ENCODE measurements at places on chromosomes 7 and 10.

GRCh38 chr10:74058658-74059057 is 60.7 kb downstream of the VCL start:
- DNase-seq, result peak; percentile 55

DNA sequence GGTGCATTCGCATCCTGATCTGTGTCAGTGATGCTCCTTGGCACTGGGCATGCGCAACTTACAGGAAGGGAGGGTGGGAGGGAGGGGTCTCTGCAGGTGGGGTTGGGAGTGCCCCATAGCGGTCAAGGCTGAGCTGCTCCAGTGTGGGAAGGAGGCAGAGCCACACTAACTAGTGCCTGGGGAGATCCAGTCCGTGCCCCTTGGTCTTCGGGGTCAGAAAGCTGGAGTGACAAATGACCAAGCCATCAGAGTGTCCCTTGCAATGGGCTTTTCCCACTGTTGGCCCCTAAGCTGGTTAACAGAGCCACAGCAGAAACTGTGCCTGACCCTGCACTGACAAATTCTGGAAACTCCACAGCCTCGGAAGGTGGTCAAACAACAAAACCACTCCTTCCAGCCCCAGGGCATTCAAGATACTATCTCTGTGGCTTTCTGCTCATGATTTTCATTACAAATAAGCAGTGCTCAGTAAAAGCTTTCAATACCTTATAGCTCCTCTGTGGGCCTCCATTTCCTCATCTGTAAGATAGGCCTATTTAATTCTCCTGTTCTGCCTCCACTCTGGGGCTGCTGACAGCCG is 138.1 kb upstream of the UNC5B start:
- no peak for DNase-seq

DNA sequence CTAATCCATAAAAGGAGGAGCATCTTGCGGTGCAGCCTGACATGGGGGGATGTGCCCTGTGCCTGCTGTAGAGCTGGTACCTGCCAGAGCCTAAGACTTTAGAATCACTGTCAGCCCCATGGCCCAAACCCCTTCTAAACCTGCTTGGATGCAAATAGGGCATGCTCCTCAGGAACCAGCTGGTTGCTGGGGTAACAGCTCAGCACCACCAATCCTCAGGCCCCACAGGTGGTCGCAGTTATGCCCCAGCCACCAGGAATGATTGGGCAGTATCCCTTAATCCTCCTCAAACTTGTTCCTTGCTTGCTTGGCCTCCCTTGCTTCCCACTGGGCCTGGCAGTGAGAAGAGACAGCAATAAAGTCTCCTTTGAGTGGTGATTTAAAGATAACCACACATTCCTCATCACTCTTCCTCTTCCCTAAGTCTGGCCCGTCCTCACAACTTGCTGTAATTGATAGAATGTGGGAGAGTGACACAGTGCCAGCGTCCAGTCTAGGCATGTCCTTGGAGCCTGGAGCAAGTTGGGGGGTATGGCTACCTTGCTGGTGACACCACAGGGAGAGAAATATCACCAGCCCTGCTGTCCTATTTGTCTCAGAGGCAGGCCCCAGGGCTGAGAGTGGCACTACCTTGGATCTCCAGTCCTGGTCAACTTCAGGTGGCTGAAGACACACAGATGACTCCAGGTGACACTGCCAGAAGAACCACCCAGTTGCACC is 43.0 kb downstream of the VSTM4 start:
- no peak for DNase-seq

- DNase-seq, result no peak
Measured at GRCh38 chr10:79137300-79137756, 68.6 kb downstream of the ZMIZ1 start.

DNA sequence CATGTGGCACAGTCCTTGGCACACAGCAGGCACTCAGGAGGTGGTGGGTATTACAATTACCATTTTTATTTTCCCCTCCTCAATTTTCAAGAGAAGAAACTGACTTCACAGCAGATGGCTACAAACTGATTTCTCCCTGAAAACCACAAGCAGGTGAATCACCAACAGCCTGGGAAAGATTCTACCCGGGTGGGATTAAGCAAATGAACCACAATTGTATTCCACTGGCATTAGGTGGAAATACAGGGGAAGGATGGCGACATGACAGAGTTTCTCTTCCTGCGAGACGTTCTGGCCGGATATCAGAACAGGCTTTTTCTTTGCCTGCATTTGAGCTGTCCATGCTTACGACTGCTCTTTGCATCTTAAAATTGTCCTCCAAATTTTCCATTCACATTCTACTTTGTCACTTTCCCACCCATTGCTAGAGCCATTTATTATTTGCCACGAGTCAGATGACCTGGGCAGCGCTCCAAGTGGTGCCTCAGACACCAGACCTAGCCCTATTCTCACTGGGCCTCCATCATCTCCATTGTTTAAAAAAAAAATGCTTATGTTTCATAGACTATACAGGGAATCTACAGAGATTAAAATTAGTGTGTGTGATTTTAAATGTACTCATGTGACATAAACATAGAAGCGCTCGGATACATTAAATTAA is 4.6 kb downstream of the DENND11 start:
- no peak for DNase-seq

GRCh38 chr7:134809616-134810015 is 30.2 kb downstream of the CALD1 start:
- no peak for DNase-seq

DNA sequence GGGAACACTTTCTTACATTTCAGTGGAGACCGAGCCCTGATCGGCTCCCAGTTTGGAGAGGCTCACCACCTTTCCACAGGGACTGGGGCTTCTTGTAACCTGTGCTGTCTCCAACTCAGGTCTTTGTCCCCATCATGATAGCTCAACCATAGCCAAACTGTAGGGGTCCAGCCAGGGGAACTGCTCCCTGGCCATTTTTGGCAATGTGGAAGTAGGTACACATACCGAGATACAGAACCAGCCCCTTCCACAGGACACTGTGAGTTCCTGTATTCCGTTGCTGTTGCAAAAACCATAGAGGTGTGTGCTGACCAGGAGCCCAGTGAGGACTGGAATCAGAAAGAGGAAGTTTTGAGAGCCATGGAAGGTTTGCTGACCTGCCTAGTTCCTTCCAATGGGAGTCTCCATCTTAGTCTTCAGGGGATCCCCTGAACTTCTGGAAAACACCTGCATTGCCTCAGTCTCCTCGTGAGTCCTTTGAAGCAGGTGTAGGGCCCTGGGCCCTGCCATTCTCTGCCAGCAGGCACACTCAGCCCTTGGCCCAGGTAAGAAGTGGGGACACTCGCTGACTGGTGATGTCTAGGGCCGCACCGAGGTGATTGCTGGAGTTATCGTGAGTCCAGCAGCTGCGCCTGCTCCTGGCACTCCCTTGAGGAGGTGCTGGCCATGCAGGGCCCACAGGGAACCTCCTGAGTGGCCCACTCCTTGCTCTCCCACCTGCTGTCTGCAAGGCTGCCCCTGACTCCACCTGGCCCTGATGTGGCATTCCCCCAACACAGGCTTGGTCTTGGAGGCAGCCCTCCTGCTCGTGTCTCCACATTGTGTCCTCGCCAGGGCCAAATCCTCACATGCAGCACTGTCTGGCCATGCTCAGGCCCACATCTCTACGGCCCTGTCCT is 11.2 kb downstream of the WDFY4 start:
- no peak for DNase-seq

DNA sequence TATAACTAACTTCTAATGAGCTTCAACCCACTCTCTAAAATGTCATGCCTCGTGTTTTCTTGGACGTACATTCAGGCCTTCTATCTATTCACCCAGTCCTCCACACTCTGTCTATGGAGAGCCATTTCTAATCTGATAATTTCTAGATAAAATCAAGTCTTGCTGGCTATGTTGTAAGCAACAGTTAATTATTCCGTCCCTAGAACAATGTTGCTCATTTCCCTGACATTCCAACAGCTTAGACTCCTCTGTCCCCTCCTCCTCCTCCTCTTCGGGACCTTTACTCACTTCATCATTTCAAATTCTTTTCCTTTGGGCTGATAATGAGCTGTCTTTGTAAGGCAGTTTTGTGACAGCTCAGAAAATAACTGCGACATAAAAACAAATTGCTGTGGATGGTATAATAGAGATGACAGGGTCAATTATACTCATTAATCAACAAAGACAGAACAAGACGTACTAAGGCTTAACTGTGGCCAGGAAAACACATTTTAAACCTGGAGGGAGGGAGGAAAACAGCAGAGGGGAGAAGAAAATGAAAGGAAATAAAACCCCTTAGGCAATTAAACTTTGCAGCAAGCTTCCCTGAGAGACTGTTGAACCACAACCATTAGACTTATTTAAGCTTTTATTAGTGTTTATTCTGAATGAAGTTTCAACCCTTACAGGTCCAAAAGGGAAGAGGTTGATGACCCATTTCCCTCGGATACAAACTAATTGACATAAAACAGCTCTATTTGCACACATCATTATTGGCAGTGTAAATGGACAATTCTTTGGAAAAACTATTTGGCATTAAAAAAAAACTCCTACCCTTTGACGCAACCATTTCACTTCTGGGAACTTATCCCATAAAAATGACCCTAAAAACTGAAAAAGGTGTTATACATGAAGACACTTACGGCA is 179.1 kb downstream of the SFMBT2 start:
- no peak for DNase-seq

DNA sequence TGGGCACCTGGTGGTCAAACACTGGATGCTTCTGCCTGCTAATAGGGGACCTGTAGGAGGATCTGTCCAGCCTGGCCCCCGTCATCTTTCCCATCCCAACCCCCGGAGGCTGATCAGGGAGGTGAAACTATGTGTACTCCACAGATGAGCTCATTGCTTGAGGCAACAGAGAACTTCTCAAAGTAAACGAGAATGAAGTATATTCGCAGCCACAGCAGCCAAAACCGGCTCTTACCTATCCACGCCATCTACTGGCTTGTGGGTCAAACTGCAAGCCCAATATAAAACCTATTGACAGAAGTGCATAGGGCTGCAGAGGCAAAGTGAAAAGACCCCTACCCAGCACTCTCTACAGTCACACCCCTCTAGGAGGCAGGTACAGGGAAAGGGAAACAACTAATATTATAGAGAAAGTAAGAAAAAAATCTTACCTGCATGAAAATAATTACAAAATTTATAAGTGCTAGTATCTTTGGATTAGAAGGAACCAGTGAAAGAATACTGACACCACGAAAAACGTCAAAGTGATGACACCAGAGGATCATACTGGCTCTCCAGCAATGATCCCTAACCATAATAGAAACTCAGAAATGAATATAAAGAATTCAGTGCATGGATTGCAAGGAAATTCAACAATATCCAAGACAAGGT is 973.5 kb downstream of the ANKRD7 start:
- no peak for DNase-seq

DNA sequence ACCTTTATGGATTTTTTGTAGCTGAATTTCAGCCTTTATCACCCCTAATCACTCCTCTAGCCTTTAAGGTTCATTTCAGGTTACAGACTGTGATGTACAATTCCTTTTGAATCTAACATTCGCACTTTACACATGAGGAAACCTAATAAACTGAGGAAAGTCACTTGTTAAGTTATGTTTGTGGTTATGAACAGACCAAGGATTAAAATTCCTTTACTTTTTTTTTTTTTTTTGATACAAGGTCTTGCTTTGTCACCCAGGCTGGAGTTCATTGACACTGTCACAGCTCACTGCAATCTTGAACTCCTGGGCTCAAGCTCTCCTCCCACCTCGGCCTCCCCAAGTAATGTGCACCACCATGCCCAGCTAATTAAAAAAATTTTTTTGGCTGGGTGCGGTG is 3.6 kb downstream of the MCU start:
- no peak for DNase-seq

DNA sequence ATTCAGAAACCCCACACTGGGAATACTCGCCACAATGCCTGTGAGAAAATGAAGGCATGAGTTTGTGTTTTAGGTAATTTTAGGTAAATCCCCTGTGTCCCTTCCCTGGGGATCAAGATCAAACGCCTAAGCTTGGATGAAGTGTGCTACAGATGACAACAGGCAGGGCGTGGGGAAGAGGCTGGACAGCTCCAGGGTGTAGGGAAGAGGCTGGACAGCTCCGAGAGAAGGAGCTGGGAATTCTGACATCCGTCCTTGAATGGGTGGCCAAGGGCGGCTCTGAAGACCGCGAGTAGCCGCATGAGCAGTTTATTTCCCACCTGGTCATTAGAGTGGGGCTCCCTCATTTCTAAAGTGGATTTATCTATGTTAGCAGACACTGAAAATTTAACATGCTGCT is 109.7 kb downstream of the RAMP3 start:
- DNase-seq, result no peak

GRCh38 chr10:13717936-13718772 is 131.4 kb downstream of the PRPF18 start:
- DNase-seq, result peak; percentile 19

DNA sequence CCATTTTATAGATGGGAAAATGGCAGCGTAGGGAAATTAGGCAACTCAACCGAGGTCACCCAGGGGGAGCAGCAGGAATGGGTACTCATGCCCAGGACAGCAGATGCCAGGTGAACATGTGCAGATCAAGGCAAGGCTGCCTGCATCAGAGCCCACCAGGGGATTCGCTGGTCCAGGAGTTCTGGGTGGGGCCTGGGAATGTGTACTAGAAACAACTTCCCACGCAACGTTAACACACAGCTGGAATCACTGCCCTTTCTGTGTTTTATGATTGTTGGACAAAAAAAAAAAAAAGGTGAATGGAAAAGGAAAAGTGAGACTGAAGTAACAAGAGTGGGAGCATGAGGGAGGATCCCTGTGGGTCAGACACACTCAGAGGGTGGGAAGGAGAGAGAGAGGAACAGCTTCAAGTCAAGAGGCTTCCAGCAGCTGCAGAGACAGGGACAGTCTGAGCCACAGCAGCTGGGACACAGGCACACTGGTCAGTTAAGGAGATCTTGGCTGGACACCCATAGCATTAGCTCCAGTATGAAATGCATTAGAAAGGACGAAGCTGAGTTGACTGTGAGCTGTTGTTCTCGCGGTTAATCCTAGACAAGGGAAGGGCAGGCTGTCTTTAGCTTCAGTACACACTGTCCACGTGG is 187.9 kb upstream of the INHBA start:
- DNase-seq, result no peak

- no peak for DNase-seq
Measured at GRCh38 chr7:28687537-28687936, 270.6 kb downstream of the TRIL start.

GRCh38 chr7:11193888-11194287 is 220.2 kb downstream of the PHF14 start:
- DNase-seq, result no peak

GRCh38 chr10:78763651-78764395 is 304.9 kb upstream of the ZMIZ1 start:
- DNase-seq, result no peak

- no peak for DNase-seq
Measured at GRCh38 chr10:48444266-48444665, 137.8 kb downstream of the MAPK8 start.

DNA sequence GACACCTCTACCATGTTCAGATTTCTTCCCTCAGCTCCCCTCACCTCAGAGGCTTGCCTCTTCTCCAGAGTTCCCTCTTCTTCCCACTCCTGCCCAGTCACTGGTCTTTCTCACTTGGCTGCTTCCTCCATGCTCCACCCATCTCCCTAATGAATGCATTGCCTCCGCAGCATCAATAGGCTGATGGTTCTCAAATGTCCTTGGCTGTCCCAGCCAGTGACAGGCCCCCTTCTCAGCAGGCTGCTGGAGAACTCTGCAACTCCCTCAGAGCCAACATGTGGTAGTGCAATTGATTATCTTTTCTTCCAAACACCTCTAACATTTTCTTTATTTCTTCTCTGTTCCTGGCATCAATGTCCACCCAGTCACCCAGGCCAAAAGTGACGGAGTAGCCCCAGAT is 218.2 kb downstream of the RELN start:
- no peak for DNase-seq

- DNase-seq, result no peak
Measured at GRCh38 chr7:25429731-25430130, 201.4 kb upstream of the NPVF start.

- no peak for DNase-seq
Measured at GRCh38 chr10:69890065-69890847, 88.5 kb downstream of the COL13A1 start.
